ENCODE measurements at places on chromosomes 3 and 15.

- no peak for DNase-seq
These were observed 38.5 kb upstream of the POLR2M start for GRCh38 chr15:57668016-57668415.

DNA sequence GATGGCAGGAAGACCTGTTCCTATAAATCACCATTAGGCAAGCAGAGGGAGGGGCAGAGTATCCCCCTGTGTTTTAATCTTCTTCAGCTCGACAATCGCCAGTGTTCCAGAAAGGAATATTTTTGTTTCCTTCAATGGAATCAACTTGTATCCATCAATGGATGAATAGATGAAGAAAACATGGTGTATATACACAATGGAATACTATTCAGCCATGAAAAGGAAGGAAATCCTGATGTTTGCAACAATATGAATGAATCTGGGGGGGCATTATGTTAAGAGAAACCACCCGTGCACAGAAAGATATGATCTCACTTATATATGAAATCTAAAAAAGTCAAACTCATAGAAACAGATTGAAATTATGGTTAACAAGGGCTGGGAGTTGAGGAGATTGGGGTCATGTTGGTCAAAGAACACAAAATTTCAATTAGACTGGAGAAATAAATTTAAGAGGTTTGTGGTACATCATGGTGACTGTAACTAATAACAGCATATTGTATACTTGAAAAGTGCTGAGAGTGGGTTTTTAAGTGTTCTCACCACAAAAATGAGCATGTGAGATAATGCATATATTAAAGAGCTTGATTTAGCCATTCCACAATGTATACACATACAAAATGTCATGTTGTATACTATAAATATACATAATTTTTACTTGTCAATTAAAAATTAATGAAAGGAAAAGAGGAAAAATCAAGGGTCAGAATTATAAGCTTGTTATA lies 64.2 kb upstream of the ITGA11 start:
- DNase-seq: no peak

GRCh38 chr3:172249039-172249438 lies 199.2 kb downstream of the GHSR start:
- no peak for DNase-seq

DNA sequence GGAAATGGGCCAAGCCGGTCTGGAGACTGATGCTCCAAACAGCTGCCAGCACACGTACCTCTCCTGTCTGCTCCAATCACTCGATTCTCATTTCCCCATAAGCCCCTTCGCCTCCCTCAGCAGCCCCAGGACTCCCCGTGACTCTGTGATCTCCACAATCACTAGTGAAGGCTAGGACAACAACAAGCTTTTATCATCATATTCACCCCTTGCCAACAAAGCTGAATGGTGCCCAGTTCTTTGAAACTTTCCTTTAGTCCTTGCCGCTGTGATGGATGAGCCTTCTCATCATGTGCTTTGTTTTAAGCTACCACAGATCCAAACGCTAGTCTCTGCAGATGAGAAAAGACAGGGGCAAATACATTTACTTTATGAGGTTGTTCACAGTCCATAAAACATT lies 242.0 kb downstream of the SV2B start:
- DNase-seq: no peak

DNA sequence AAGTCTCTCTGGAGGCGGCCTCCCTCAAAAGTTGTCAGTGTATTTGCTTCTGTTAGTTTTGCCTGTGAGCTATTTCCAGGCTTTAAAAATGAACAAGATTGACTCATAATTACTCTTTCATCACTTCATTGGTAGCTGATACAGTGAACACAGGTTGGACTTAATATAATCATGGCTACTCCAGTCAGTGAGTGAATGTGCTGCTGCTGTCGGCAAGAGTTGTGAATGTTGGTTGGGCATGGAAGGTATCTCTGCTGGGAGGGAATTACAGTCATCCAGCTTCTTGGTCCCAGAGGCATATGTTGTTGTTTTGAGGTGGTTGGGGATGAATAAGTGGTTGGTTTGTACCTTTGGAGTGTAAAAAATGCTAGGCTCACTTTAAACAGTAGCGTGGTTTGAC lies 11.5 kb downstream of the TCF12 start:
- DNase-seq: no peak

- DNase-seq: no peak
These were observed 1.3 kb downstream of the MESD start for GRCh38 chr15:80988148-80988796.

- no peak for DNase-seq
These were observed 73.8 kb upstream of the HRH1 start for GRCh38 chr3:11080492-11080891.
